SK-N-SH (cell line): ENCODE measurements at places on chromosomes 3 and 15. TPM values are rescaled to one million over a fixed set of nuclear protein-coding genes. Genes with fewer than 3 reads are reported as not detected.

Gene SLC15A2
- polyA plus RNA-seq, result 0.10 TPM in 2 replicates

Gene ATXN7
- 6.2 and 8.5 TPM in 2 replicates for polyA plus RNA-seq

Gene PLA2G4E
- polyA plus RNA-seq, result not detected in 2 replicates

Gene PRSS50
- polyA plus RNA-seq, result not detected in 2 replicates

Gene CD200
- polyA plus RNA-seq, result 1.0 and 1.1 TPM in 2 replicates

Gene SLC12A1
- polyA plus RNA-seq, result not detected in 2 replicates

Gene AMT
- polyA plus RNA-seq, result 17.6 and 21.3 TPM in 2 replicates

Gene PFKFB4
- polyA plus RNA-seq, result 5.7 and 6.7 TPM in 2 replicates

Gene ZPLD1
- polyA plus RNA-seq, result not detected in 2 replicates

Gene GJD2
- polyA plus RNA-seq, result not detected in 2 replicates

Gene CSPG5
- polyA plus RNA-seq, result 0.36 and 0.58 TPM in 2 replicates

Gene LRRC3B
- polyA plus RNA-seq, result not detected in 2 replicates

Gene TMEM212
- polyA plus RNA-seq, result not detected in 2 replicates

Gene PLSCR5
- polyA plus RNA-seq, result not detected in 2 replicates

Gene BTD
- polyA plus RNA-seq, result 23.6 and 32.5 TPM in 2 replicates

Gene FETUB
- 0.05 TPM in 2 replicates for polyA plus RNA-seq

Gene KLF15
- polyA plus RNA-seq, result 0.28 and 0.39 TPM in 2 replicates

Gene ISLR
- polyA plus RNA-seq, result 3.4 and 7.3 TPM in 2 replicates

Gene BTLA
- polyA plus RNA-seq, result not detected in 2 replicates

Gene CAPN3
- 1.8 and 1.9 TPM in 2 replicates for polyA plus RNA-seq

Gene CLDN11
- 1.6 and 2.2 TPM in 2 replicates for polyA plus RNA-seq

Gene IQCH
- polyA plus RNA-seq, result 0.81 and 1.0 TPM in 2 replicates

Gene SKOR1
- 0.18 and 0.26 TPM in 2 replicates for polyA plus RNA-seq

Gene ERICH6
- 0.08 and 0.21 TPM in 2 replicates for polyA plus RNA-seq

Gene ARL6IP5
- polyA plus RNA-seq, result 64.6 and 90.7 TPM in 2 replicates

Gene CD96
- 0.02 and 0.06 TPM in 2 replicates for polyA plus RNA-seq

Gene TM4SF4
- polyA plus RNA-seq, result 0.08 and 0.10 TPM in 2 replicates

Gene ANKRD34C
- not detected in 2 replicates for polyA plus RNA-seq

Gene LRRC34
- polyA plus RNA-seq, result 1.6 and 2.6 TPM in 2 replicates

Gene AMIGO3
- polyA plus RNA-seq, result 1.1 and 1.2 TPM in 2 replicates
